ENCODE measurements at places on chromosomes 3 and 15. TPM values are rescaled to one million over a fixed set of nuclear protein-coding genes. Genes with fewer than 3 reads are reported as not detected.

The TRH gene
- total RNA-seq, result 0.36 TPM

The TFRC gene
- total RNA-seq, result 81.2 TPM

GRCh38 chr15:48569591-48570302 lies 75.8 kb downstream of the FBN1 start:
- DNase-seq, result no peak

DNA sequence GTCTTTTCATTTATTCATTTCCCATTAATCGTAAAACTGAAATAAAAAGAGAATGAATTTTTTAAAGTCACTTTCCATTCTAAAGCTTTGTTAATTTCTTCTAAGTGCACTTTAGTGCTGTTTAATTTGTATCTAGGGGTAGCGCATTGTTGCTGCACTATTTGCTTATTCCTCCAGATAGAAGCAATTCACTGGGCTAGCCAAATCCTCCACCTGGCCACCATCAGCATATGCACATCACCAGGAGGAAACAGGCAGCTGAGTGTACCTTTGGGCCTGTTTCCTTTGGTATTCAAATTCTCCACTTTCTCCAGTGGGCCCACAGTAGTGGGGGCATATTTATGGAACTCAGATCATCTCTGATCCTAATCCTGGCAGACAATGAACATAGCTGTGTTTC lies 29.8 kb upstream of the CPB1 start:
- no peak for DNase-seq

DNA sequence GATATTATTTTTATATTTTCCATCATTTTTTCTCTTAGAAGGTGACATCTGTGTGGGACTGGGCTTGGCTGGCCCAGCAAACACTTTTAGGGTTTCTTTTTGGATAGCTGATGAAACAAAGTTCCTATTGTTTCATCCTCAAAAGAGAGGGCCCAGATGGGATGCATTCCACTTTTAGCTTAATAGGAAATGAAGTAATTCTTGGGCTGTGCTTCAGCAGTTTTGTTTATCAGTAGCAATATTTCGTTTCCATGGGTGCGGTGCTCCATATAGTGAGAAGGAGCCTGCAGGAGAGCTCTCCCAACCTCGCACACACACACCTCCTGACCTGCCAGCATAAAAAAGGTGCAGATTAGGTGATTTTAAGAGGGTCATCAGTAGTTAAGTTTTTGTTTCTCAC lies 147.5 kb downstream of the AKAP13 start:
- DNase-seq, result no peak

- no peak for DNase-seq
Measured at GRCh38 chr3:83807511-83807910, 1151.3 kb upstream of the CADM2 start.

DNA sequence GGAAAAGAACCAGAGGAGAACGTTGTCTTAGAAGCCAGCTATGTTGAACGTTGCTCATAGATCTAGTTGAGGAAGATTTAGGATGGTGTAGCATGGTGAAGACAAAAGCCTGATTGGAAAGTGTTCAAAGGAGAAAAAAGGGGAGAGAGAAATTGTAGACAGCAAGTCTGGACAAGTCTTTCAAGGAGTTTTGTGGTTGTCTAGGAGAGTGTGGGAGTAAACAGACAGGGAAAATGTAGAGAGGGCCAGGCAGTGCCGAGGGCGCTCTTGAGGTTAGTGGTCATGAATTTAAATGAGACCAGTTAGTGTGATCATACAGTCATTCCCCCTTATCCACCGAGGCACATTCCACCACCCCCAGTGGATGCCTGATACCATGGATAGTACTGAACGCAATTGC lies 167.5 kb upstream of the IL12A start:
- no peak for DNase-seq
